ENCODE measurements at places on chromosomes 6 and 20.
A peak's percentile ranks its signal among the peaks of the same experiment; 100 is the strongest.

GRCh38 chr20:62088258-62089127 lies 22.8 kb upstream of the TAF4 start:
- DNase-seq = peak; percentile 62

- no peak for DNase-seq
Measured at GRCh38 chr6:167424060-167424673, 99.3 kb downstream of the TTLL2 start.

DNA sequence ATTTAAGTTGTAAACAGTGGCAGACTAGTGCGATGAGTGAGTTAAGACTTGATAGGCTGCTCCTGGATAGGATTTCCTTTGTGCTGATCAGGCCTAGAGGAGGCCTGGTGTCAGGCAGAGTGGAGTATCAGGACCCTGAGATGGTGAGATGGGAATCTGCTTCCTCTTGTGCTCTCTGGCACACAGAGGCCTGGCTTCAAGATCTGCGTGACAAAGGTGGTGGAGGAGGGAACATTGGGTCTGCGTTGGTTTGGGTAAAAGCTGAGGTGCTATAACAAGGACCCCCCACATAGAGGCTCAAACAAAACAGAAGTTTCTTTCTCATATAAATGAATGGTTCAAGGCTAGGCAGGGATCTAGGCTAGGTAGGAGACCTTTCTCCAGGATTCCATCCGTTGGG lies 20.3 kb downstream of the SCAND1 start:
- no peak for DNase-seq

- no peak for DNase-seq
Measured at GRCh38 chr20:3753501-3754275, 13.9 kb downstream of the ADISSP start.

DNA sequence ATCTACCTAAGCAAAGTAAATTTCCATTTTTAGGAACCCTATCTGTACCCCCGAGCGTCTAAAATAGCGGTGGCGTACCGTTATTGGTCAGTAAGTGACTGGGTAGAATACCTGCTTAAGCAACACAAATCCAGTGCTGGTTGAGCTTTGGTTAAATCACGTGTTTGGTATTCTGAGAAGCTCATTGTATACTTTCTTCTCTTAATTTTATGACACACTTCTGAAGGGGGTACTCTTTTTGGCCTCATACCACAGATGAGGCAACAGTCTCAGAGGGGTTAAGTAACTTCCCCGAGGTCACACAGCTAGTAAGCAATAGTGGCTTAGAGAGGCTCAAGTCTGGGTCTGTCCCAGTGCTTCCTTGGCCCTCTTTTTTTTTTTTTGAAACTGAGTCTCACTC lies 151.2 kb downstream of the TFAP2C start:
- no peak for DNase-seq

- no peak for DNase-seq
Measured at GRCh38 chr6:80170433-80170832, 64.0 kb downstream of the BCKDHB start.

- DNase-seq = no peak
Measured at GRCh38 chr20:51206032-51206662, 183.2 kb upstream of the KCNG1 start.

DNA sequence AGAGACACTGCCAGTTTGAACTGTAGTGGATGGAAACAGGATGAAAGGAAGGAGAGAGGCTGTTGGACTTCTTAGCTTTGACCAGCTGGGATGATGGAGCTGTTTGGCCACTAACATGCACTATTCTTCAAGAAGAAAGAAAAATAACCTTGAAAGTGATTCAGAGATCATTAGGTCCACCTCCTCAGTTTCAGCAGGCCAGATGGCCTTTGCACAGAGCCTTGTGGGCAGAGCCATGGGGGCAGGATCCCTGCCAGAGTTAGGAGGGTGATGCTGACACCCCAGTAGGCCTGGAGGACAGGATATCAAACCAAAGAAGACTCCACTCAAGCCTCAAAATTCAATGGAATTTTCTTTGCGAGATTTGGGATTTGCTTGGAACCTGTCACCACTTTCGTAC lies 74.5 kb upstream of the TMEM181 start:
- DNase-seq = no peak

DNA sequence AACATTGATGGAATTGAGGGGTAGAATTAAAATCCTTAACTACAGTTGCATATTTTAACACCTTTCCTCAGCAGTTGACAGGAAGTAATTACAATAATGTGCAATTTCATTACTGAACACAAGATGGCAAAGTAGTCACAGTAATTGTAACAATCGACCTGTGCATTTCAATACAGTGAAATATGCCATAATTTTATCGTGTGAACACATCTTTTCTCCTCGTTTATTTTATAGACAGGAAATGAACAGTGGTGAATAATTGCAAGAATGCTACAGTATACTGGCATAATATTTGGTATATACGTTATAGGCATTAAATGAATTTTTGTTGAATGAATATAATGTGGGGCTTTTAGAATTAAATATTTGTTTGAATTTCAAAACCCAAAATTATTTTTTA lies 25.0 kb downstream of the CYB5R4 start:
- DNase-seq = peak; percentile 9

DNA sequence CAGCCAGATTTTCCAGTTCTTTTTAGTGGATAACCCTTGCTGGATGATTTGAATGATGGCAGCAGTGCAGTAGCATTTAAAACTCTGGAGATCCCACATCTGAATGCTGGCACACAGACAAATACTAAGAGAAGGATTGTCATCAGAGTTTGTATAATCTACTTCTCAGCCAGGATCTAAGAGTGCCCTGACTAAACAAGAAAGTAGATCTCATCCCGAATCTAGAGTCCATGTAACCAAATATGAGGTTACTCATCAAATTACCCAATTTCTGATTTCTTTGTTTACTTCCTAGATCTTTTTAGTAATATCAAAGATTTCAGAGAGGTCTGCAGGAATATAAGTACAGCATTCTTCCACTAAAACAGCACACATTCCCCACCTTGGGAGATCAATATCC lies 7.8 kb downstream of the TMC2 start:
- no peak for DNase-seq

GRCh38 chr6:79632580-79632979 lies 1.5 kb downstream of the SH3BGRL2 start:
- DNase-seq = no peak

DNA sequence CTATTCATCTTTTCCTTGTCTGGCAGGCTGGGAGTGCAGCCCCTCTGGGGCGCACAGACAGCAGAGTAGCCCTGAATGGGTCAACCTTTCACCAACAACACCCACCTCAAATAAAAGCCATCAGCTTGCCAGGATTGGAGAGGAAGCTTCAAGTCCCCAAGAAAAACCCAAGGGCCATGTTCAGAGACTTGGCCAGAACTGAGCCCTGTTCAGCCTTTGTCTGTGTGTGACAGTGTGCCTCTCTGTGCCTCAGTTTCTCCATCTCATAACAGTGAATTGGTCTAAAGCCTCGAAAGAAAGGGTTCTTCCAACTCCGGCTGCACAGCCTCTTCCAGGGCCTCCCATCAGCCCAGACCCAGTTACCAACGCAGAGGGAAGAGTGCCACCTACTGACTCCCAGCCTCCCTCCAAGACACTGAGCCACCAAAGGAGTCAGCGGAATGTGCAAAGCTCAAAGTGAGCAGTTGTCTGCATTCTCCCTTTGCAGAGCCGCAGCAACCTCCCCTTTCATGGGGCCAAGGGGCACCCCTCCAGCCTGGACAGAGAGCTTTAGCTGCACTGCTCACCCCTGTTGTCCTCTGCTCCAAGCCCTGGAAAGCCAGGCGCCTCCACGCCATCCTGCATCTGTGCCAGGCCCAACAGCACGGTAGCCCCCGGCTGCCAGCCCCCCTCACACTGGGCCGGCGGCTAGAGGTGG lies 82.7 kb upstream of the TOP1 start:
- DNase-seq = peak; percentile 29

DNA sequence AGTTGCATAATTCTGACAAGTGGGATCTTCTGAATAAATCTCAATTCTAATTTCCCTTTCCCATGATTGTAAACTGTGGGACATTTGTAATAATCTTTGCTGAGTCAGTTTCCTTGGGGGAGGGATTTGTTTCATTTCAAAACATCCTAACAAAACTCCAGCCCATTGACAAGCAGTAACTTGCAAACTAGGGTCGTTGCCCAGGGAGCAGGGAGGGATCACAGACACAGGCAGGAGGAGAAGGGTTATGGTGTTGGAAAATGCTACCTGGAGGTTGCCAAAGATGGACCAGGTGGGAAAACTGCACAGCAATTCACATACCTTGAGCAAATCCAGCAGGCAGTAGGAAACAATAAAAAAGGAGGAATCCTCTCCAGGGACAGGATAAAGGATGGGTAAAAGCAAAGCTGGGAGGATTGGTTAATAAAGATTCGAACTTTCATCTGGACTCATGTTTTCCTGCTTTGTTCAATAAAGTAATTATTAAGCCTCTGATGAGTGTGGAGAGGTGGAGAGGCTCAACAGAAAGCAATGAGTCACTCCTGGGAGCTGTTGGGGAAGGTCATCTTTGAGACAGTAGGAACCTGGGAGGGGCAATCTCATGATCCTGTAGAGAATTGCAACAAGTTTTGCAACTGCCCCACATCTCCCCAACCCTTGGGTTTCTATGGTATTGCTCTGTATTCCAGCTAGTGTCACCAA lies 87.3 kb upstream of the AKIRIN2 start:
- peak; percentile 42 for DNase-seq

GRCh38 chr20:62051546-62052255 lies 14.0 kb downstream of the TAF4 start:
- DNase-seq = no peak

- DNase-seq = no peak
Measured at GRCh38 chr20:17852323-17852722, 116.3 kb downstream of the SNX5 start.

DNA sequence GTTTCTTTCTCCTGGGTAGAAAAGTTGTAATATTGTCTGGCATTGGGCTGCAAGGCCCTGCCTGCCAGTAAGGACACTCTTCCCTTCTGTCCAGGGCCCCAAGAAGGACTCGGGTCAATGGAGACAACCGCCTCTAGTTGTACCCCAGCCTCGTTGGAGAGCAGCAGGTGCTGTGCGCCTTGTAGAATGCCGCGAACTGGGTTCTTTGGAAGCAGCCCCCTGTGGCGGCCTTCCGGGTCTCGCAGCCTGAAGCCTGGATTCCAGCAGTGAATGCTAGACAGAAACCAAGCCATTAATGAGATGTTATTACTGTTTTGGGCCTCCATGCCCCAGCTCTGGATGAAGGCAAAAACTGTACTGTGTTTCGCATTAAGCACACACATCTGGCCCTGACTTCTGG lies 37.0 kb downstream of the PLCG1 start:
- no peak for DNase-seq

- DNase-seq = no peak
Measured at GRCh38 chr6:27679964-27680694, 207.2 kb upstream of the ZNF184 start.

- DNase-seq = no peak
Measured at GRCh38 chr20:2729251-2729713, 36.7 kb downstream of the EBF4 start.

DNA sequence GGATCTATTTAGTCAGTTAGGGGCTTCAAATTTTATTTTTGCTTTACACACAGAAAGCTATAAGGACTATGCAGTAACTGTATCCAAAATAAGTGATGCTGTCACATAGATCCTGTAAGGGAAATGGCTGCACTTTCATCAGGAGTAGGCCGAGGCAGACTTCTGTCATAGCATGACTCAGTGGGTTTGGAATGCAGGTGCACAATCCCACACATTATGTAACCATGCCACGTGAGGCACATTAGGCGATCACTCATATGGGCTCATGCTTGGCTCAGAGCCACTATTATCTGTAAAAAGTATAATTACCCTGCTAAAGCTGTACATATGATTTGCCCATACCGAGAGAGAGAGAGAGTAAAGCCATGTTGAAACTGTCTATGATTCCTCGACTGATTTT lies 1189.4 kb upstream of the EYS start:
- DNase-seq = no peak

DNA sequence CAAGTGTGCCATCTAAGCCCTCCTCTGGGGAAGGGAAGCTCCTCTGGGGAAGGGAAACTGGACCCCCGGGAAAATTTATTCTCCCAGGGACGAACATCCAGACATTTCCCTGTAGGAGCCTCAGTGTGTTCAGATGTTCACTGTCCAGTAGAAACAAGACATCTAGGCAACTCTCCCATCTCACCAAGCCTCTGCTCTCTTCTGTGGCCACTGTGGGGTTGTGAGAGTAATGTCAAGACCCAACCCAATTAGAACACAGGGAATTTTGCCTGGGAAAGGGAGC lies 3.6 kb upstream of the PTGIS start:
- DNase-seq = no peak

DNA sequence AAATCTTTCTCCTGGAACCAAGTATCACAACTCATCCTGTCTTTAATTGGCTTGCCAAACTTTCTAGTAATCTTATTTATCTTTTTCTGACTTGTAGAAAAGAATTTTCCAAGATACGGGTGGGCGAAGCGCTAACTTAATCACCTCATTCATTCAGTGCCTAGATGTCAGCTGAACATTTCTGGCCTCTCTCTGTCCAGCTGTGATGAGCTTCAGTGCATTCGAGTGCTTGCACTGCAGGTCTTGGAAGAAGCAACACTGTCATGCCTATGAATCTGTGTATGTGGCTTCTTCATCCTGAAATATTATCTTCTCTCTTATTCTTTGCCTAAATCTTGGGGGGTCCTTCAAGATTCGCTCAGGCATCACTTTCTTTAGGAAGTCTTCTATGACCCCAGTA lies 16.3 kb upstream of the ENPP1 start:
- no peak for DNase-seq

DNA sequence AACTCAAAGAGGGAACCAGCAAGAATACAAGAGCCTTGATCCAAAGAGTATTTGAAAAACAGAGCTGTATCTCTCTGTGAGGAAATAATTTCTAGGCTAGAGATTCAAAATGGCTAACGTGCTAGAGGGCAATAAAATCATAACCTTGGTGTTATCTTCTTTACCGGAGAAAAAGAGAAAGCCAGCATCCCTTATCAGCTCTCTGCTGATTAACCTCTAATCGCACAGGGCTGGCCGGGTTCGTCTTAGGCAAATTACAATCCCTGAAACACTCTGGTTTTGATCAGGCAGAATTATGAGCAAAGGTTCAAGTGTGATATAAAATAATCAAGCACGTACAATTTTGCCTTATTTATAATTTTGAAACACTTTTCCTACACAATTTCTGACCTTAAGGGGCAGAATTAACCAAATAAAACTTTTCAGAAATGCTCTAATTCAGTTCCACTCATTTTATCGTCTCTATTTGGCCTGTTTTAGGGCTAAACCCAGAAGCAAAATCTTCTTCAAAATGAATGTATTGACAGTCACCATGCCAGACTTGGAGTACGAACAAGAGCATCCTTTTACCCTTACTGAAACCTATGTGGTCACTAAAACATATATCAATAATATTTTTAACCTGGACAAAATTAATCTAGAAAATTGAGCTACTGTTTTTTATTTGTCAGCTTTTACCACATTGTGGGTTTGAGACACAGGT lies 13.7 kb downstream of the PSMB9 start:
- DNase-seq = no peak

DNA sequence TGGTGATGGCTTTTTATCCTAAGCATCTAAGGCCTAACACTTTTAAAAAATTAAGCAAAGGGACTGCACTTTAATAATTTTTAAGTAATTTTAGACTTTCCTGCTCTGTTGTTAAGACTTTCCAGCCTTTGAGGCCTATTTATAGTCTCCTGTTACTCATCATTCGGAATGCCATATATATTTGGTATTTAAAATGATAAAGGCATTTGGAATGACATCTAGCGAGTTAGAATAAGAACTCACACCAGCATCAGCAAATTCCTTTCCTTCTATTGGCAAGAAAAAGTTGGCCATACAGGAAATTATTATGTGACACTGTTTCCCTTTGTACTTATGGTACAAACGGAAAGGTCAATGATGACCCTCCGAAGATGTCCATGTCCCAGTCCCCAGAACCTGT lies 88.1 kb upstream of the STMND1 start:
- peak; percentile 33 for DNase-seq
